ENCODE measurements at places on chromosomes 2 and 18.

DNA sequence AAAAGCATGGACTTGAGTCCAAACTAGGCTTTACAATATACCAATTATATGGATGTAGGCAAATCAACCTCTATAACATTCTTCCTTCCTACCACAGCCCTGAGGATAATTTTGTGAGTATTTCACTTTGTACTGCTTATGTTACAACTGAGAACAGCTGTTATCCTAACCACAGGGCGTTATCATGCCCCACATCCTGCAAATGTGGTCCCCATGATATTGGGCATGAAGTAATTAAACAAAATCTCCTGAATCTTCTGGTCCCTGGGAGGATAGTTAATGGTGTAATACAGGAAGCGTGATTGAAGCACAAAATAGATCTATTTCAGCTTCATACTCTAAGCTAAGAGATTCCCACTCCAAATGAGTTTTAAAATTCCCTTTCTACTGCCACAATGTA is 223.6 kb downstream of the CDH20 start:
- no peak for DNase-seq

DNA sequence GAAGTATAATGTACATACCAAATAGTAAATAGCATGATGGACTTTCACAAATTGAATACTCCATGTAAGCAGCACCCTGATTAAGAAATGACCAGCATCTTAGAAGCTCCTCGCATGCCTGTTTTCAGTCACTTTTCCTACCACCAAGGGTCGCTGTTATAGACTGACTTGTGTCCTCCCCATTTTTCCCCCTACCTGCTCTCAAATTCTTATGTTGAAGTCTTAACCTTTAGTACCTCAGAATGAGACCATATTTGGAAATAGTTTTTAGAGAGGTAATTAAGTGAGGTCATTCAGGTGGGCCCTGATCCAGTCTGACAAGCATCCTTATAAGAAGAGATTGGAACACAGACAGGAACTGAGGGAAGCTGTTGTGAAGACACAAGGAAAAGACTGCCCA is 125.9 kb downstream of the LYPD6 start:
- no peak for DNase-seq

DNA sequence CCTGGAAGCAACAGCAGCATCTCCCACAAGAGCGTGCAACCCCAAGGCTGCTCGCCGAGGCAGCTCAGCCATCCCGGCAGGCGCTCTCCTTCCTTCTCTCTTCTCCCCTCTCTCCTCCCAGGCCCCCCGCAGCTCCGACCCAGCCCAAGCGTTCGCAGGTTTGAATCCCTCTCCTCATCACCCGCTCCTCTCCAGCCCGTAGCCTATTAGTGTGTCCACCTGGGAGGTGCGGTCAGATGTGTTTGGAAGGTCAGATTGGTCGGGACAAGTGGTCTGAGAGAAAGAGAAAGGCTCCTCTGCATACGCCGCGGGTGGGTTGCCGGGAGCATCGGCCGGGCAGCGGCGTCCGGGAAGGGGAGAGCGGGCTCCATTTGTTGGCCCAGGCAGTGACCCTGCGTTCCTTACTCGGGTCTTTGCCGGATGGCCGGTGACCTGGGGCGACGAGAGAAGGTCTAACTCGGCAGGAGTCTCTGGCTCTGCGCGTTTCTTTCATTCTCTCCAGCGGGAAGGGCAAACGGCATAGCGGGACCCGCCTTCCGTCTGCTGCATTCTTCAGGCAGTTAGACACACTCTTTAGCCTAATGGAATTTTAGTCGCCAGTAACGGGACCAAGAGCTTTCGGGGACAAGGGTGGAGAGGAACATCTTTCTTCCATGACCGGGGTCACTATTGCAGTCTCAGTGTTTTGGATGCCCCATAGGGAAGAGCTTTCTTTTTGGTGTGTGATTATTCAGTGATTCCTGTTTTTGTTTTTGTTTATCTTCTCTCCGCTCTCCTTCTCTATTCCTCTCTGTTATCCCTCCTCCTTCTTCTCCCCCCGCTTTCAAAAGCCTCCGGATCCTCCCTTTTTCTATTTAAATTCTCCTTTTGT is 1.1 kb upstream of the TMEFF2 start:
- no peak for DNase-seq

DNA sequence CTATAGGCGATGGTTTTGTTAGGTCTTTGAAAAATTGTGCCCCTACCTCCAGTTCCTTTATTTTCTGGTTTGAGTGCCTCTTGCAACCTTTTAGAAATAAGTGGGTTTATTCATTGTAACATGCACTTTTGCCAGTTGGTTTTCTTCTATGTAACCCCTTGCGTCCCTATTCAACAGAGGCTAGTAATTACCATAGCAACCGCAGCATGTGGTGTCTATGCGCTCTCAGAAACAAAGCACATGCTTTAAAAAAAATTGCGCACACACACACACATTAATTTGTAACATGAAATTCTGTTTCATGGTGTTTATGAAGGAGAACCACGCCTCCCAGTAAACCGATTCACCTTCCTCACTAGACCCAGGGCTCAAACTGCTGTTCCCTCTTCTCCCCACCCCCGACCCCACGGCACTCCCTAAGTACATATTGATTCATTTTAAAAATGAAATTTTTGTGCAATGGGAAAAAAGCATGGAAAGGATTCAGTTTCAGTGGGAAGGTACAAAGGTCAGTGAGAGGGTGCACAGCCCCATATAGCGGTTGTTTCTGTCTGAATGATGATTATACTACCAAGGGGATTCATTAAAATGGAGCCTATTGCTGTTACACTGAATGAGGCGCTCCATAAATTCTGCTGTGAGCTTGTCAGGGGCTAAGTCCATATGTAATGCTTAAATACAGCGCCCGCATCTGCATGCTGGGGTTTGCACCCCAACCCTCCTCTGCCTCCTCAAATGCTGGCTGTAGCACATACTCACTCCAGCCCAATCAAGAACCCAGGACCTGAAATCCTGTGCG is 206.9 kb downstream of the ICOS start:
- peak; percentile 21 for DNase-seq

DNA sequence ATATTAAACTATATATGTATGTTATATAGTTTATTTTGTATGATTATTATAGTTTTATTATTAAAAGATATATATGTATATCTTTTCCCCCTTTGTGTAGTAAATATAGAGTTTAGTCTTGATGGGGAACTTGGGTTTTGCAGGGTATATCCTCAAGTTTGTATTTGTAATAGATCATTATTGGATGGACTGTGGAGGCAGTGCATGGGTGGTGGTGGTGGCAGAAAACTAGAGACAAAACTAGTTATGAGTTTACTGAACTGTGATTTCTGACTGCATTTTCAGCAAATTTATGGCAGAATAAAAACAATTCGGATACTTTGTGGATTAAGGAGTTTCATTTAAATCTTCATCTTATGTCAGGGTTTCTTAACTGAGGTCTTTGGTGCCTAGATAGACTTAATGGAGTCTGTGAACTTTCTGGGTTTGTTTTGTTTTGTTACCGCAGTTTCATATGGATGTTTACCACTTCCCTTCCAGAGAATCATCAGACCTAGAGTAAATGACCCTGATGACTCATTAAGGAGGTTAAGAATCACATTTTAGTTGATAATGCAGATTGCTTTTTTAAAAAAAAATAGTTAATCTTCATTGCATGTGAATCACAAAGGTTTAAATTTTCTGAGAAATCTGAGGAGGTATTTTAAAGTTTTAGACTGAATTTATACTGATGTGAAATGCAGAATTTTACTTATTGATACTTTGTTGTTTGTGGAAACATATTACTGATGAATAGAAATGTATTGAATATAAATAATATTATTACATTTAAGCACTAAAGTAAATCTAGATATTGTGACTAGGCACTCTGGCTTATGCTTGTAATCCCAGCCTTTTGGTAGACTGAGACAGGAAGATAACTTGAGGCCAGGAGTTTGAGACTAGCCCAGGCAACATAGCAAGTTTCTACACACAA is 14.5 kb downstream of the EPC2 start:
- no peak for DNase-seq

DNA sequence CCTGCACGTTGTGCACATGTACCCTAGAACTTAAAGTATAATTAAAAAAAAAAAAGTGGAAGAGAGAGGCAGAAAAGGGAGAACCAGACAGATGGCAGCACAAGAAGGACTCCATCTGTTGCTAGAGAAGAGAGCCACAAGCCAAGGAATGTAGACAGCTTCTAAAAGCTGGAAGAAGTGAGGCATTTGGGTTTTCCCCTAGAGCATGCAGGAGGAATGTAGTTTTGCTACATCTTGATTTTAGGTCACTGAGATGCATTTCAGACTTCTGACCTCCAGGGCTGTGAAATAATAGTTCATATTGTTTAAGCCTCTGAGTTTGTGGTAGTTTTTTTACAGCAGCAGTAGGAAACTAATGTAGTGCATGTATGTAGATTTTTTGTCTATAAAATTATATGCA is 46.0 kb downstream of the CAVIN2 start:
- no peak for DNase-seq

DNA sequence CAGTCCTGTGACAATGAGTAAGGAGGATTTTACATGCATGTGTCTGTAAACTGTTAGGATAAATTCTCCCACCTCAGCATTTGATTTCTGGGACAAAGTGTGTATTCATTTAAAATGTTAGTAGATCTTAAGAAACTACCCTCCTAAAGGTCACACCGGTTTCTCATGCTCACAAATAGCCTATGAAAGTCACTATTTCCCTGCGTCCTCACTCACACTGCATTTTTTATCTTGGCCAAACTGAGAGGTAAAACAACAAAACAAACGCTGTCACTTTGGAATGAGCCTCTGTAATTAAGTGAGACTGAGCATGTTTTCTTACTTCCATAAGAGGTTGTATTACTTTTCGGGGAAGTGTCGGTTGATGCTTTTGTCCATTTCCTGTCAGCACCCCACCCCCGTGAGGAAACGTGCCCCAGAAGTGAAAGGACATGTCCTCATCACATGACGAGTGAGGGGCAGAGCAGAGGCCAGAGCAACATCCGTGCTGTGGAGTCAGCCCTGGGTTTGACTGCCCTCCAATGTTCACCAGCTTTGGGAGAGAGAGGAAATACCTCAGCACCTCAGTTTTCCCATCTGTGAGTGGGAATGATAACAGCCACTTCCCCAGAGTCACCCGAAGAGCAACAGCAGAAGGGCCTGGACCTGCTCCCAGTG is 3.1 kb downstream of the GYPC start:
- DNase-seq = no peak

- DNase-seq = no peak
These were observed 328.3 kb downstream of the EPHA4 start for GRCh38 chr2:221243771-221244170.

GRCh38 chr18:7789856-7790552 is 222.9 kb downstream of the PTPRM start:
- DNase-seq = peak; percentile 30

GRCh38 chr2:209424781-209425470 is 1.1 kb downstream of the MAP2 start:
- no peak for DNase-seq

DNA sequence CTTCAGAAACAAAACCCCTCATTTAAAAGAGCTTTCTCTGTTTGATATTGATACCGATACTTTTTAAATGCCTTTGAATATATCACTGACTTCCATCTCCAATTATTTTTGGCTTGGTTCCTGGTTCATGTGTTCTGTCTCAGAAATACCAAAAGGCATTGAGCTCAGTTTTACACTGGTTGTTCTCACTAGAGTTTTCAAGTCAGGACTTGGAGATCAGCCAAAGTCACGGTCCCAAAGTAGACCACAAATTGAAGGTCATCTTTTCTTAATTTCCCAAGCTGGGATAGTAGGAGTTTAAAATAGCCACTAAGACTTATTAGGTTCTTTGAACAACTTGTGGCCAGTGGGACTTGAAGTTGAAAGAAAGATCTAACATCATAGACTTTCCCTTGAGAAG is 24.2 kb downstream of the DHRS9 start:
- no peak for DNase-seq
